ENCODE measurements at places on chromosomes 12 and 14. TPM values are rescaled to one million over a fixed set of nuclear protein-coding genes. Genes with fewer than 3 reads are reported as not detected.

DTX1 gene
- under 0.01 TPM for total RNA-seq

TAS2R20 gene
- total RNA-seq, result 5.4 TPM

DNA sequence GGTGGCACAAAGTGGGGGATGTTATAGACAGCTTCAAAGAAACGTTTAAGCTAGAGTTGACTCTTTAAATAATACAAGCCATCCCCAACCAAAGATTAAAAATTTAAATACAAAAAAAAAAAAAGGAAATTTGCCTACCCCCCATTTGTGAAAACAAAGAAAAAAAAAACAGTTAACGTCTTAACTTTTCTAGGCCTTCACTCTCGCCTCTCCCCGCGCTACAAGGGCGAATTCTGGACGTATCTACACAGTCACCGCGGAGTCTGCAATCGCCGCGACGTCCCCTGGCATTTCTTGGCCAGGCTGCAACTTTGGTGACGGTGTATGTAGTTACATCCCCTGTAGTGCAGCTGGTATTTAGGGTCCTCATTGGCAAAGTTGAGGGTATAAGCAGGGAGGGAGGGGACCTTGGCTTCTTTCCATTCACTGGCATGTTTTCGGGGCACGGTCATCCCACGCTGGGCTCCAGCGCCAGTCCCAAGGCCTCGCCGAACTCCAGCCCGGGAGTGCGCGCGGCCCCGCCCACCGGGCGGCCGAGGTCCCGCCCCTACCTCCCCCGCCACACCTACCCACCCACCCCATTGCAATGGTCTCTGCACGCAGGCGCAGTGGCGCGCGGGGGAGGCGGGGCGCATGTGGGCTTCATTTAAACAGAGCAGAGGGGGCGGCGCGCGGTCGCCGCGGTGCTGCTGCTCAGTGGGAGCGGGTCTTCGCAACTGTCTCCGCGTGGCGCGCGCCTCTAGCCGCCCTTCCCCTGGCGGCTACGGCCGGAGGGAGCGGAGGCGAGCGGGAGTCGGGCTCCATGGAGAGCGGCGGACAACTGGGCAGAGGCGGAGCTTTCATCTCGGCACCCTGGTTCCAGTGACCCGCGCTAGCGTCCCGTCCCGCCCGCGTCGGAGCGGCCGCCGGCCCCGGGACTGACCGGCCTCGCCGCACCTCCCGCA lies at the start of gene NUDT4:
TSS of gene NUDT4 (plus strand) at position 674 of the 944 bp plus-strand sequence. CDS start 398 bp downstream, outside the sequence.
- no peaks in the 10 kb centered on the region for H3K27me3 ChIP-seq
- H3K27ac ChIP-seq, result peak within 1 kb of the TSS; percentile 94
- H3K36me3 ChIP-seq, result no peaks in the 10 kb centered on the region

GRCh38 chr12:28824849-28825248 lies 324.2 kb upstream of the FAR2 start:
- no peak overlapping the region for H3K4me3 ChIP-seq
- no peak for DNase-seq
- no peaks in the 10 kb centered on the region for H3K4me1 ChIP-seq
- no peak overlapping the region for H3K27ac ChIP-seq
- no peaks in the 10 kb centered on the region for H3K36me3 ChIP-seq

DNA sequence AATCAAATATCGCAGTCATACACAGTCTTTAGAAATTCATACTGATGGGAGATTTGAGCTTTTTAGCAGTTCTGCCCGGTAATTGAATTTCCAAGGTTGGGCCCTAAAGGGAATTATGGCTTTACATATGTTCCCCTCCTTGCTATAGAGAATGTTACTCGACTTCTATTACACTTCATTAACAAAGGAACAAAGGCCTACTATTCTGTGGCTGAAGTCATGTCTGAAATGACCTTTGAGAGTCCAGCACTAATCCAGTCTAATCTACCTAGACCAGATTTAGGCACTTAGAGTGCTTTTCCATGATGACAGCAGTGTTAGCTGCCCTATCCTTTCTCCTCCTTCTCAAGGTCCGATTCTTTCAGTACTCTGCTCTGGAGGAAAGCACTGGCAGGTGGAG lies 305.3 kb downstream of the MED13L start:
- no peaks in the 10 kb centered on the region for H3K27me3 ChIP-seq
- peaks cover 61% of the 10 kb centered on the region for H3K36me3 ChIP-seq
- no peak overlapping the region for H3K4me3 ChIP-seq
- DNase-seq, result no peak
- H3K4me1 ChIP-seq, result no peaks in the 10 kb centered on the region

DNA sequence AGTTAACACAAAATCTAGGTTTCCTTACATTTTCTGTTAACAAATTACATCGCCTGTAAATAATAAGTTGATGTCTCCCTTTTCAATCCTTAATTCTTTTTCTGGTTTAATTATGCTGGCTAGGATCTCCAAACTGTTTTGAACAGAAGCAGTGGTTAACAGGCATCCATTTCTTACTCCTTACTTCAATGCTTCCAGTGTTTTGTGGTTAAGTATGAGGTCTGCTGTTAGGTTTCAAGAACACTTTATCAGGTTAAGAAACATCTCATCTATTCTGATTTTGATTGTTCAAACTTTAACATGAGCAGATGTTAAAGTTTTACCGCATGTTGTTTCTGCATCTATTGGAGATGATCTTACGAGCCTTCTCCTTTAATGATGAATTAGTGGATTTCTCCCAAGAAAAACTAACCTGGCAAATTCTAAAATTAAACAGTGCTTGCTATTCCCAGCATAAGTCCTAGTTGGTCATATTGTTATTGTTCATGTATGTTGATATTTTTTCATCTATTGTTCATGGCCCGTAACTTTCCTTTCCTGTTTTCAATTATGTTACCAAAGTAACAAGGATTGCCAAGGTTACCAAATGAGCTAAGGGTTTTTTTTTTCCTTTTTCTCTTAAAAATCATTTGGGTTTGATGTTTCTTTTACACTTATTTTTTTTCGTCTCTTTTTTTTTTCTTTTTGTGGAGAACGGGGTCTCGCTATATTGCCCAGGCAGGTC lies 33.4 kb downstream of the POLE start:
- peak; percentile 9 for DNase-seq
- no peak overlapping the region for H3K27ac ChIP-seq
- peaks cover 31% of the 10 kb centered on the region for H3K36me3 ChIP-seq
- no peaks in the 10 kb centered on the region for H3K27me3 ChIP-seq
- no peaks in the 10 kb centered on the region for H3K4me1 ChIP-seq

- no peaks in the 10 kb centered on the region for H3K4me1 ChIP-seq
- no peak overlapping the region for H3K4me3 ChIP-seq
- H3K36me3 ChIP-seq, result no peaks in the 10 kb centered on the region
These were observed 145.3 kb downstream of the BCAT1 start for GRCh38 chr12:24803430-24804245.

DNA sequence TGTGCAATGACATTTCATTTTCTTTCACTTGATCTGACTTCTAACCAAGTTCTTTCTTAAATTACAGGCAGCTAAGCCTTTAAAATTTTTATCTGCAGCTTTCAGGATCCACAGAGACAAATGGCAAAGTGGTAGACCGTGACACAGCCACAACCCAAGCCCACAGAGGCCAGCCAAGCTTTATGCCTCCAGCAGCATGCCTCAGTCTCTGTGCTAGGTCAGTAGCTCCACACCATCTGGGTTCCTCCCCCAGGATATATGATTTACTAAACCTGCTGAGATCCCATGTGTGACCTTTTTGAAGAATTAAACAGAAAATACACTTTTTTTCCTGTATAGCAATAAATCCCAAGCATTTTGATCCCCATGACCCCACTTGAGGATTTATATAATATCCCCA lies 290.4 kb upstream of the CAND1 start:
- H3K36me3 ChIP-seq, result no peaks in the 10 kb centered on the region
- DNase-seq, result no peak
- no peak overlapping the region for H3K27ac ChIP-seq
- H3K4me3 ChIP-seq, result no peak overlapping the region
- H3K4me1 ChIP-seq, result no peaks in the 10 kb centered on the region

DNA sequence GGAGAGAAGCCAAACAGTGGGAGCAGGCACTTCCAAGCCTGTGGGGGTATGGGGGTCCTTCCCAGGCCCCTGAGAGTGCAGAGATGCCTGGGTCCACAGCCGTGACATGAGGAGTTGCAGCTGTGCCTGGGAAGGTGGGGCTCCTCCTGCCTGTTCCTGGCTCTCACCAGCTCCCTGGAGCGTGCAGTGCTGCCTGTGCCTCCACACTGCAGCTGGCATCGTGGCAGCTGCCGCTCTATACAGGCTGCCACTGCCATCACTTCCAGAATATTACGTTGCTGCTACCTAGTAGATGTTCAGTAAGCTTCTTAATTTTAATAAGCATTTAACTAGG lies 223.7 kb downstream of the KCNC2 start:
- no peaks in the 10 kb centered on the region for H3K4me1 ChIP-seq
- no peaks in the 10 kb centered on the region for H3K27me3 ChIP-seq
- DNase-seq, result no peak
- H3K36me3 ChIP-seq, result no peaks in the 10 kb centered on the region

GRCh38 chr12:32545413-32545980 lies 133.6 kb upstream of the DNM1L start:
- no peaks in the 10 kb centered on the region for H3K36me3 ChIP-seq
- H3K27ac ChIP-seq, result no peak overlapping the region
- no peaks in the 10 kb centered on the region for H3K27me3 ChIP-seq
- DNase-seq, result no peak
- no peak overlapping the region for H3K4me3 ChIP-seq
- H3K4me1 ChIP-seq, result peaks cover 14% of the 10 kb centered on the region

DNA sequence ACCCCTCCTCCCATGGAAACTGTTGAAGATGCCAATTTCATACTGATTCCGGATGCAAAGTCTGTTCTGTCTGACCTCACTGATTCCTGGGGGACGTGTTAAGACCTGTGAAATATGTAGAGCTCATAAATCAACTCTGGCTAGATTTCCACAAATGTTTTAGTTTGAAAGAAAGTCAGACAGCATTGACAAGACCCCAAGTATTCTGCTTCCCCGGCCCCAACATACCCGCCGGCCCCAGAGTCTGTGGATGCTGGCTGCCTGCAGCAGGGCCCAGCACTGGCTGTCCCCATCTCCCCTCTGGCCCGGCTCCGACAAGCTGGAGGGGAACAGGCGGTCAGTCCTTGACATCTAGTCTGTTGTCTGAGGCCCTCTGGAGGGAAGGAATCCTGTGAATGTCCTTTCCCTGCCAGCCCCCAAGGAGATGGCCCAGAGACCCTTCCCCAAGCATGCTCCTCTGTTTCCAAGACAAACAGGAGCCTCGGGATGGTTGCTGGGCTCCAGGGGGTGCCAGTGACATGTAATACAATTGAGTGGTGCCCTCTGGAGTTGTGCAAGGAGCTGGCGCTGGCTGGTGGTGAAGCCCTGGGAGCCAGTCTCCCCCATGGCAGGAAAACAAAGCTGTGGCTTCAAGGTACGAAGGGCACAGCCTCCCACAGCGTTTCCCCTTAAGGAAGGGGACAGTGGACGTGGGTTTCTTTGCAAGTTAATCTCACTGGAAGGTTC lies 22.3 kb downstream of the FBLN5 start:
- no peak overlapping the region for H3K27ac ChIP-seq
- peaks cover 17% of the 10 kb centered on the region for H3K4me1 ChIP-seq
- H3K36me3 ChIP-seq, result no peaks in the 10 kb centered on the region
- H3K4me3 ChIP-seq, result no peak overlapping the region
- no peaks in the 10 kb centered on the region for H3K27me3 ChIP-seq

- H3K27me3 ChIP-seq, result no peaks in the 10 kb centered on the region
- DNase-seq, result no peak
- H3K27ac ChIP-seq, result peak overlapping the region; percentile 99
- peaks cover 72% of the 10 kb centered on the region for H3K4me1 ChIP-seq
- peaks cover 63% of the 10 kb centered on the region for H3K36me3 ChIP-seq
- no peak overlapping the region for H3K4me3 ChIP-seq
These were observed 33.6 kb downstream of the SSH1 start for GRCh38 chr12:108823804-108824203.

WNT1 gene
- total RNA-seq, result not detected

DNA sequence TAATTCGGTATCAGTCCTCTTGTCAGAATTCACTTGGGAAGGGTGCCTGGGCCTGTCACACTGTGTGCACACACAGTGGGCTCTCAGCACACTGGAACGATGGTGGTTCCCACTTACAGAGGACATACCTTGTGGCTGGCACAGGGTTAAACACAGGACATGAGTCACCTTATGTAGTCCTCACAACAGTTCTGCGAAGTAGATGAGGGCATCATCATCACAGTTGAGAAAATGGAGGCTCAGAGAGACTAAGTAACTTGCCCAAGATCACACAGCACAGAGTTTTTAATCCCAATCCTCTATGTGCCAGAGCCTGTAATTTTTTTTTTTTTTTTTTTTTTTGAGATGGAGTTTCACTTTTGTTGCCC lies 90.7 kb downstream of the NINJ2 start:
- no peak overlapping the region for H3K4me3 ChIP-seq
- H3K27me3 ChIP-seq, result no peaks in the 10 kb centered on the region
- DNase-seq, result no peak
- peak overlapping the region; percentile 79 for H3K27ac ChIP-seq
- no peaks in the 10 kb centered on the region for H3K36me3 ChIP-seq
- peaks cover 43% of the 10 kb centered on the region for H3K4me1 ChIP-seq

DNA sequence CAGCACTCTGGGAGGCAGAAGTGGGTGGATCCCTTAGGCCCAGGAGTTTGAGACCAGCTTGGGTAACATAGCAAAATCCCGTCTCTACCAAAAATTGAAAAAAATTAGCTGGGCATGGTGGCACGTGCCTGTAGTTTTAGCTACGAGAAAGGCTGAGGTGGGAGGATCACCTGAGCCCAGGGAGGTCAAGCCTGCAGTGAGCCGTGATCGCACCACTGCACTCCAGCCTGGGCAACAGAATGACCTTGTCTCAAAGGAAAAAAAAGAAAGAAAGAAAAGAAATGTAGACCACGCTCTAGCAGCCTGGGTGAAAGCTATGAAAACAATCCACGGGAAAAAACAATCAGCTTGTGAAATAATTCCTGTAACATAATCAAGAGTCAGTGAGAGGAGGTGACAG lies 29.0 kb downstream of the SARNP start:
- H3K27ac ChIP-seq, result no peak overlapping the region
- no peak for DNase-seq

DNA sequence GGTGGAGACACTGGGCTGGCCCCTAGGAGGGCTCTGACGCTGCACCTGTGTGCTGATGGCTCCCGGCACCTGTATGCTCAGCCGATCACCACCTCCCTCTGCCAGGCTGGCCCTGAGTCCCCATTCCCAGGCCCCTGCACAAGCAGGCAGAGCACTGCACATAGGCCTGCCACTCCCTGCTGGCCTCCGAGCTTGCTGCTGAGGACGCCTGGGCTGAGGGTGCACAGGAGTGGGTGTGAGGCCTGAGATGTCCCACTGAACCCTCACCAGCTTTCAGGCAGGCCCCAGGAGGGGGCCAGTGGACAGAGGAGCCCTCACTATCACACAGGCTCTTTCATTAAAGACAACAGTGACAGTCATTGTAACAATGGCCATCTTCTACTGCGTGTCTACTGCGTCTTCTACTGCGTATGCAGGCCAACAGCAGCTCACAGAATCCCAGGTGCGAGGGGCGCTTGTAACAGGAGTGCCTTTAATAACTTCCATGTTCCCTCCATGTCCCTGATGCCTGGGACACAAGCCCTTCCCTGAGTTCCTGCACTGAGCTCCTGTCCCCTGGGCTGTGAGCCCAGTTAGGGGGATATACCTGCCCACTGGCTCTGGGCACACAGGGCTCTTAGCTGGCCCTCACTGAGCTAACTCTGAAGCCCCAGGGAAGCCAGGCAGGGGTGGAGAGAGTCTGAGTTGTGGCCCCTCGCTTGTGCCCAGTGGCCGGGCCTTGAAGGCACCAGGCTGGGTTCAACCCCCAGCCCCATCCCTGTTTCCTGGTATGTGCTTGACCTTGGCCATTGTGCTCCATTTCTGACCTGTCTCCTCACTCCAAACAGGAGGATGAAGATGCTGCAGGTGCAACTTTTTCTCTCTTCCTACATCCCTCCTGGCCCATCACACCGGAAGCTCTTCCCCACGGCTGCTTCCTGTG lies 71.3 kb downstream of the PRIMA1 start:
- no peaks in the 10 kb centered on the region for H3K36me3 ChIP-seq
- no peak overlapping the region for H3K4me3 ChIP-seq
- peak; percentile 81 for DNase-seq
- no peaks in the 10 kb centered on the region for H3K27me3 ChIP-seq
- no peak overlapping the region for H3K27ac ChIP-seq
